ENCODE measurements at places on chromosomes 7 and 10.

DNA sequence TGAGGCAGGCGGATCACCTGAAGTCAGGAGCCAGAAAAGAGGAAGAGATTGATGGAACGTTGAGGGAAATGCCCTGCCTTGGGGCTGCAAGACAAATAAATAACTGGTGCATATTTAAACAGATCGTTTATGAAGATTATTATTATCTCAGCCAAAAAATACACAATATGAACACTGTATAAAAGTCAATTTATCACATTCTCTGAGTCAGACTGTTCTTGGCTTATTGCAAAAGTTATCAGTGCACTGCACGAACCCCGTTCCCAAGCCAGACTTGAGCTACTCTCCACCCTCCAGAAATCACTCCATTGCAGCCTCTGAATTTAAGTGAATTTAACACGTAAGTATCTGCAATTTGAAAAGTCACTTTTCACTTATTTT lies 1.6 kb downstream of the DNMBP start:
- DNase-seq, result no peak

DNA sequence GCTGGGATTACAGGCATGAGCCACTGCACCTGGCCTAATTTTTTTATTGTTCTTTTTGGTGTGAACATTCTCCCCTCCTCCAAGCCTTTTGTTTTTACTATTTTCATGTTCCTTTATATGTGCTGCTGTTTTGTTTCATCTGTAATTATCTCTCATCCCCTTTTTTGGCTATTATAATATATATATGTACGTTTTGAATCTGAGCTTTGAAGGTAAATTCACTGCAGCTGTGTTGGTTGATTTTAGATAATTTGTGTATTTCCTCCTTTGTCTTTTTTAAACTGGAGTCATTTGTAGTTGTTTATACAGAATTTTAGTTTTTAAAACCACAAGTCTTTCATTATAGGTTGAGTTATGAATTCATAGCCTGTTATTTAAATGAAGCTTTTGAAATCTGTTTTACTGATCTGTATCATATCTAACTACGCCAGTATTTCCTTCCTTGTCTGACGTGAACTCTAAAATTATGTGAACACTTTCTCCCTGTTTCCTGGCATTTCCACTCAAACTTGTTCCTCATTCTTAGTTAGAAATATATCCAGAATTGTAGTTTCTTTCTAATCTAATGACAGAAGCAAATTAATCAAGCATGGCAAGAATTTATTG lies 54.9 kb downstream of the PTEN start:
- DNase-seq, result peak; percentile 48

DNA sequence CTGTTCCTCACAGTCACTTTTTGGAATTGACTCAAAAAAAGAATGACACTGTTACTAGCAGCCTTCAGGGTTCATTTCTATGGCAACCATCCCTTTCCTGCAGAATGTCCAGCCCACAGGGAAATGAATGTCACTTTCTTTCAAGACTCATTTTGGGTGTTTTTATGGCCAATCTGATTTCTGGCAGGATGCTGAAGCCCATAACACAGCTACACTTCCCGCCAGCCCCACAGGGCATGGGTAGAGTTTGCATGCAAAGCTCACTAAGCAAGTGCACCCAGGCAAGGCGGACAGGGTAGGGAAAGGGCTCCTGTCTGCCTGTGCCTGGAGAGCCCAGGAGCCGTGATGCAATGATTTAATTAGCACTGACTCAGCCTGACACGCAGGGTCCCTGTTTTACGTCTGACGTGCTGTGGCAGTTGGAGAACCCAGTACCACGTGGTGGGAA lies 26.1 kb upstream of the GPAM start:
- DNase-seq, result no peak

- no peak for DNase-seq
Observed at GRCh38 chr10:31288001-31288400, 31.0 kb upstream of the ZEB1 start.

DNA sequence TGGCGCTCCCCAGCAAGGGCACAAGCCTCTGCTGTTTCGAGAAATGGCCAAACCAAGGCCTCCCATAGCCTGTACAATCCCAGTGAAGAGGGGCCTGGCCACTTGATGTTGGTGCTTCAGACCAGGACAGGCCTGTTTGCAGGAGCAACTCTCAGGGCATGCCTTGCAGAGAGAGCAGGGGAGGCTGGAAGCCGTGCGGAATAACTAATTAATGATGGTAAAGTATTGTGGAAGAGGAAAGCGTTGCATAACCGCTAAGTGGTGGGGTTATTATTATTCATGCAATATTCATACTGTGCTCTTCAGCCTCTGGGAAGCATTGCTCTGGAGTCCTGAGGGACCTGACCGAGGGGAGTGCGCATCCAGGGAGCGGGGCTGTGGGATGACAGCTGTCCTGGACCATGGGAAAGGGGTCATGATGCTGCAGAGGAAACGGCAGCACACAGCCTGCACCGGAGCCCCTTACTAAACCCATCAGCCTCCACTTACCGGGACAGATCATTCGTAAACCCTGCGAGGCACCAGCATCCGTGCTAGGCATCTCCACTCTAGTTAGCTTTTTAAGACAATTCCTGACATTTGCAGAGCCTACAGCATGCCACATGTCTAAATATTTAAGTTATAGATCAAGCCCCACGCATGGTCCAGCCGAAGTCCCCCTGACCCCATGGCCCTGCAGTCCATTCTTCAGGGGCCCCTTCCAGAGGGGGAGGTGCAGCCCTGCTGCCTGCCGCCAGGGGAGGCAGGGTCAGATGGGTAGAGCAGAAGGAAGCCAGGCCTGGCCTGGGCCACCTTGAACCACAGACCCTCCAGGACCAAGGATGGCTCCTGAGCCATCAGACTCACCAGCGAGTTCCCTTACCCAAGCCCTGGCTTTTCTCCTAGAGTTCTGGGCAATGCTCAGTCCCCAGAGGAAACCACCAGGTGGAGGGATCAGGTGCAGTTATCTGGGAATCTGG lies 11.6 kb downstream of the TMEM273 start:
- no peak for DNase-seq
